Activated naive CD8-positive, alpha-beta T cell treated with anti-CD3 and anti-CD28 coated beads, Interleukin-2, amount 10 ng/mL, durations not matched to agents 7 days and 5 days (primary cell): ENCODE measurements at places on chromosomes 2 and 18. TPM values are rescaled to one million over a fixed set of nuclear protein-coding genes. Genes with fewer than 3 reads are reported as not detected.
A peak's percentile ranks its signal among the peaks of the same experiment; 100 is the strongest.

GRCh38 chr2:64637931-64638330, 15.8 kb downstream of the SERTAD2 start:
- DNase-seq = no peak
- peaks cover 25% of the 10 kb centered on the region for H3K36me3 ChIP-seq
- H3K27me3 ChIP-seq = no peaks in the 10 kb centered on the region
- peak overlapping the region; percentile 73 for H3K4me3 ChIP-seq
- peaks cover 63% of the 10 kb centered on the region for H3K4me1 ChIP-seq
- peak overlapping the region; percentile 83 for H3K27ac ChIP-seq

DNA sequence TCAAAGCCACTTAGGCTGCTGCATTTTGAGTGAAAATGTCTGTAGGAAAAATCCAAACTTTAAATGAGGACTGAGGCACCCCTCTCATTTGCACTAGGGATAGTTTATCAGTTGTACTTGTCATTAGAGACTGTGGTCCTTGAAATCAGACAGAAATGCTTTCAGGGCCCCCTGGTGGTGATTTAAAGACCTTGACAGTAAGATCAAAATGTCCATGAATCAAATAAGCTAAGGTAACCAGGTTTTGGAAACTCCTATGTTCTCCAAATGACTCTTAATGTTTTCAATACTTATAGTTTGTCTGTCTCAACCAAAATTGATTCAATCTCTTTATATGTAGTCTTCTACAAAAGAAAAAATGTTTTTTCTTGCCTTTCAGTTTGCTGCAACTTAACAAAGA, 28.8 kb upstream of the DDX18 start:
- no peaks in the 10 kb centered on the region for H3K36me3 ChIP-seq
- H3K4me3 ChIP-seq = no peak overlapping the region
- no peak for DNase-seq
- H3K27me3 ChIP-seq = no peaks in the 10 kb centered on the region

The CCDC121 gene
- 1.6 TPM for total RNA-seq

DNA sequence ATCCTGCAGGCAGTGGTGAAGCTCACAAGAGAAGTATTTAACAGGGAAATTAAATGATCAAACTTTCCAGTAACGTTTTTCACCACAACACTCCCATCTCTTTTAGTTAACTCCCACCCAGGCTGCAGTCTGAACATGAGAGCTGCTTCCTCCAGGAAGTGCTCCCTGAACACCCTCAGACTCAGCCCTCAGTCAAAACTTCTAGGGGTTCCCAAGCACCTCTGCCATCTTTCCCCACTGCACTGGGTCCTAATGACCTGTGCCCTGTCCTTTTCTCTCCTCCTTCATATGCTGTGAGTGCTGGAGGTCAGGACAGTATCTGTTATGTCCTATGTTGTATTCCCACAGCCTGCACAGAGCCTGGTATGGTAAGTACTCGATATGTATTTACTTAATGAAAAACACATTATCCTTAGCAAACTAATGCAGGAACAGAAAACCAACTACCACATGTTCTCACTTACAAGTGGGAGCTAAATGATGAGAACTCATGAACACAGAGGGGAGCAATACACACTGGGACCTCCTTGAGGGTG, 49.2 kb upstream of the ASPRV1 start:
- no peak overlapping the region for H3K4me3 ChIP-seq
- peaks cover 25% of the 10 kb centered on the region for H3K36me3 ChIP-seq
- peaks cover 17% of the 10 kb centered on the region for H3K4me1 ChIP-seq

The SMC6 gene
- 25.1 TPM for total RNA-seq

GRCh38 chr2:138213084-138213483, 248.8 kb downstream of the HNMT start:
- no peaks in the 10 kb centered on the region for H3K4me1 ChIP-seq
- no peaks in the 10 kb centered on the region for H3K36me3 ChIP-seq
- no peak overlapping the region for H3K27ac ChIP-seq

GRCh38 chr2:10668402-10669012, 21.3 kb downstream of the NOL10 start:
- H3K27me3 ChIP-seq = no peaks in the 10 kb centered on the region
- H3K4me3 ChIP-seq = no peak overlapping the region
- DNase-seq = no peak
- H3K27ac ChIP-seq = no peak overlapping the region

GRCh38 chr2:133651861-133652260, 83.6 kb upstream of the NCKAP5 start:
- H3K4me1 ChIP-seq = no peaks in the 10 kb centered on the region
- H3K4me3 ChIP-seq = no peak overlapping the region
- no peak overlapping the region for H3K27ac ChIP-seq
- no peaks in the 10 kb centered on the region for H3K27me3 ChIP-seq
- DNase-seq = no peak

The LRRTM4 gene
- not detected for total RNA-seq

DNA sequence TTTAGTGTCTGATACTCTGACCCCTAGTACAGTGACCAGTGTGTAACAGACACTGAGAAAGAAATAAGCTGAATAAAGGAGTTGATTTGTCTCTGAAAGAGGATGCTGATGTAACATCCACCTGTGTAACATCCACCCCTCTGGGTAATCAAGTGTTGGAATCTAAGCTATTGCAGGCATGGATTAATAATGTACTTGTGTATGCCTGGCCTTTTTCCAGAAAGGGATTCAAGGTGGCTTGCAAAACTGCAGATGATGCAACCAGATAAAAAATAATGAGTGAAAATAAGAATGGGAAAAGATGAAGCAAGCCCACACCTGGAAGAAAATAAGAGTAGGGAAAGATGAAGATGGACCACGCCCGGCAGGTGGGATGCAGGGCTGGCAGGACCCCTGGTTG, 48.2 kb upstream of the FOXI3 start:
- no peaks in the 10 kb centered on the region for H3K4me1 ChIP-seq
- peaks cover 7% of the 10 kb centered on the region for H3K27me3 ChIP-seq
- no peak for DNase-seq
- H3K27ac ChIP-seq = no peak overlapping the region
- H3K4me3 ChIP-seq = no peak overlapping the region

DNA sequence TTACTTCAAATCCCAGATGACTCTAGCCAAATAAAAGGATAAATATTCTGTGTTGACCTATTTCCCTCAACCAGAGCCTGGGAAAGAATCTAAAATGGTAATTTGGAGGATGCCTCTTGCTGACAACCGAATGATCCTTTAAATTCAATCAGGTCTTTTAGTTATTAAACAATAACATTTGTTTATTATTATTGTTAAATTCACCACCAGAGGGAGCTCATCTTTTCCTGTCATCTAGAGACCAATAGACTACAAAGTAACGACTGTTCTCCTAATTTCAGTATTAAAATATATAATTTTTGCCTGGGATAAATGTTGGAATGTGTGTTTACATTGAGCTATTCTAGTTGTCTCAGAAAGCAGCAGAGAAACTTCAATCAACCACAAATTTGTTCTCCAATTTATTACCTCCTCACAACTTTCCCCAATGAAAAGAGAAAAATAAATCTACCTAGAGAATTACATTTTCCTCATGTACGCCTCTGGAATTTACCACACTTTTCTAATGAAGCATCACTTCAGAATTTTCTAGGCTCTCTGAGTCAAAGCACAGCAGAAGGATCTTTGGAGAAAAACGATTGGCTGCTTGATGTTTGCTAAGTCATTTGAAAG, 142.7 kb downstream of the SCG2 start:
- H3K4me1 ChIP-seq = no peaks in the 10 kb centered on the region
- no peak overlapping the region for H3K27ac ChIP-seq
- no peaks in the 10 kb centered on the region for H3K27me3 ChIP-seq
- H3K36me3 ChIP-seq = no peaks in the 10 kb centered on the region
- H3K4me3 ChIP-seq = no peak overlapping the region

- no peaks in the 10 kb centered on the region for H3K36me3 ChIP-seq
- H3K4me3 ChIP-seq = no peak overlapping the region
- H3K27me3 ChIP-seq = peaks cover 12% of the 10 kb centered on the region
- DNase-seq = no peak
- no peak overlapping the region for H3K27ac ChIP-seq
Observed at GRCh38 chr18:8503248-8503647, 106.0 kb upstream of the RAB12 start.
